ENCODE measurements at places on chromosomes 1 and 21.

DNA sequence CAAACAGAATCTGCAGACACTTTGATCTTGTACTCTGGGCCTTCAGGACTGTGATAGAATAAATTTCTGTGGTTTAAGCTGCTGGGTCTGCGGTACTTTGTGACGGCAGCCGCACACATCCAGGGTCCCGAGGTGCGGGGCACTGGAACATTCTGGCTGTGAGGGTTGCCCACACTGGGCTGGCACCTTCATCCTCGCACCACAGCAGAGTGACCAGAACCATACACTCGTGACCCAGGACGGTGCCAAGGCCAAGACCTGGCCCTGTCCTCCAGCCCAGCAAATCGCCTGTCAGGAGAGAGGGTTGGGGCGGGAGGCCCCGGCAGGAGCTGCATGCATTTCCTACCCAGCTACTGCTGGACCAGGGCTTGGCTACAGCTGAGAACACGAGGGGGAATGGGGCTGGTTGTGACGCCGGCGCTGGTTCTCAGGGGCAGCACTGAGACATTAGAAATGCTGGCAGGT is 2.6 kb upstream of the FTCD start:
- DNase-seq: peak; percentile 76

GRCh38 chr1:110800079-110800478 is 72.9 kb upstream of the CD53 start:
- DNase-seq: no peak

DNA sequence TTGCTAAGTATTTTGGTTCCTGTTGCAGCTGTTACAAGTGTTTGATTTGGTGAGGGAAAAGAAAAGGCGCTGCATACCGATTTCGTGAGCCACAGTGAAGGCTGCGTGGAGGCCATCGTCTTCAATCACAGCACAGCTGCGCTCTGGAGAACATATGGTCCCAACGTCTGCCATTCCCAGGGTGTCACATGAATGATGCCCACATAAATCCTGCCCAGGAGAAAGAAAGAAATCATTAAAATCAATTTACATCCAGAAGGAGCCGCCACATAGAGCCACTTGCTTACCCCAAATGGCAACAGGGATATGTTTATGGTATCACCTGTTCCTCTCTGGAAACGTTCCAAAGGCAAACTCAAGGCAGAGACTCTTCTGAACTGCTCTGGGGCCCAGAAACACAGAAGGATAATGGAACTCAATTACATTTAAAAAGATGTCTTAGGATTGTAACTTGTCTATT is 12.2 kb downstream of the ADAMTS5 start:
- no peak for DNase-seq

DNA sequence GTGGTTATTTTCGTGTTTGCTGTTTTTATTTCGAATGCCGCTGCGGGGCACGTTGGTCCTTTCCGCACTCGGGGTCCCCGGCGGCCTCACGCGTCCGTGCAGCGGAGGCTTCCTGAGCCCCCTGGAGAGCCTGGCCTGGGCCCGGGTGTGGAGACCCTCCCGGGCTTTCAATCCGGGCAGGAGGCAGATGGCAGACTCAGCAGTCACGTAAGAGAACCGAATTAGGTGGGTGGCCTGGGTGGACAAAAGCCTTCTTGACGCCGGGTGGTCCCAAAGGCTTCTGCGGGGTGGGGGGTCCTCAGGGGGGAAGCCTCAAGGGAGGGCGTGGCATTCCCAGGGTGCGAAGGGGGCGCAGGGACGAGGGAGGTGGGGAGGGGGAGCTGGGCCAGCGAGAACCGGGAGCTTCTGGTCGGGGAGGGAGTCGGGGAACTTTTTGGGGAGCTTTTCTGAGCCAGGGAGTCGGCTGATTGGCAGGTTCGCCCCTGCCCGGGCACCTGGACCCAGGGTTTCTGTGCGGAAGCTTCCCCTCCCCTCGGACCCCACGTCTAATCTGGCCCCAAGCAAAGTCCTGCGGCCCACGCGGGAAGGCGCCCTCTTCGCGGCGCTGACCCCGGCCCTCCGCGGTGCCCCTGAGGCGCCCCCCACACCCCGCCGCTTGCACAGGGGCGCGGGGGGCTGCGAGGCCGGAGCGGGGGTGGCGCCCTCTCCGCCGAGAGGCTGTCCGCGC is 1.3 kb upstream of the HES4 start:
- peak; percentile 84 for DNase-seq

DNA sequence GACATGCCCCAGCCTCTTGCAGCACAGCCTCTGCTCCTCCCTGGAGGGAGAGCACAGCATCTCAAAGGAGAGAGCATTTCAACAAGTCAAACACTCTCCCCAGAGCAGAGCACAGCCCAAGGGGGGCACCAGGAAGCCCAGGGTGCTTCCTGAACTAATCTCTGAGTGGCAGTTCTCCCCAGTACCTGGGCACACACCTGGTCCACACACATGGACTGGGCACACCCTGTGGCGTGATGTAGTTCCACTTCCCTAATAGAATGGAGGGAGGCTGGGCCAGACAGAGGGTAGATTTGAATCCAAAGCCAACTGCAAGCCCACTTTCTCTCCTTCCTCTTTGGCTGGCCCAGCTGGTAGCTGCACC is 55.5 kb downstream of the CD46 start:
- peak; percentile 72 for DNase-seq

DNA sequence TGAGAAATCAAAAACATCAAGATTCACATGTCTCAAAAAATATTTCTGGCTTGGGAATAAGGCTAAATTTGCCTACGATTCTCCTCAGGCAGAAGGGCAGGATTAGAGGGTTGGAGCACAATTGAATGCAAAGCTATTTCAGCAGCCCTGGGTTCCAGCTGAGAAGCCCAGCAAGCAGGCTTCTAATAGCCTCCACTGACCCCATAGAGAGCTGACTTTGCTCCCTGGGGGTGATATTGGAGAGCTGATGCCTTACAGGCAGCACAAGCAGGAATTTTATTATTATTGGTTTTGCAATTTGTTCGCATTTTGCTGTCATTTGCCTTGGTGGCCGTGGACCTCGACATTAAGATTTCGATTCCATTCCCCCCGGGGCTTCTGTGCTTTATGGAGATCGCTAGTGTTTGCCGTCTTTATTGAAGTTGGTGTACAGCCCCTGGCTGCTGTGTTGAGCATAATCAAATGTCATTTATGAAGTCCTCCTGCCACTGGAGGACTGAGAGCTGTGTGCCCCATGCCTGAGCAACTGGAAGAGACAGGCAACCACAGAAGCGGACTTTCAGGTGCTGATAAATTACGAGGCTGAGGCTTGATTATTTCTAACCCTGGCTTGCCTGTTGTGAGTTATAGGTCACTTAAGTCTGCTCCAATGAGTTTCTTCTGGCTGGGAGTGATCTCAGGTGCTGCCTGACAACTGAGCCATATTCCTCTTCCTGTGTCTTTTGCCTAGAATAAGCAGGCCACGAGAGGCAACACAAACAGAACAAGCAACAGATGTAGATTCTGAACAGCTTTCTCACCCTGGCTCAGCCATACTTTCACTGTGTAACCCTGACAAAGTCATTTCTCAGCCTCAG is 518.4 kb upstream of the CAMK1G start:
- DNase-seq: no peak

DNA sequence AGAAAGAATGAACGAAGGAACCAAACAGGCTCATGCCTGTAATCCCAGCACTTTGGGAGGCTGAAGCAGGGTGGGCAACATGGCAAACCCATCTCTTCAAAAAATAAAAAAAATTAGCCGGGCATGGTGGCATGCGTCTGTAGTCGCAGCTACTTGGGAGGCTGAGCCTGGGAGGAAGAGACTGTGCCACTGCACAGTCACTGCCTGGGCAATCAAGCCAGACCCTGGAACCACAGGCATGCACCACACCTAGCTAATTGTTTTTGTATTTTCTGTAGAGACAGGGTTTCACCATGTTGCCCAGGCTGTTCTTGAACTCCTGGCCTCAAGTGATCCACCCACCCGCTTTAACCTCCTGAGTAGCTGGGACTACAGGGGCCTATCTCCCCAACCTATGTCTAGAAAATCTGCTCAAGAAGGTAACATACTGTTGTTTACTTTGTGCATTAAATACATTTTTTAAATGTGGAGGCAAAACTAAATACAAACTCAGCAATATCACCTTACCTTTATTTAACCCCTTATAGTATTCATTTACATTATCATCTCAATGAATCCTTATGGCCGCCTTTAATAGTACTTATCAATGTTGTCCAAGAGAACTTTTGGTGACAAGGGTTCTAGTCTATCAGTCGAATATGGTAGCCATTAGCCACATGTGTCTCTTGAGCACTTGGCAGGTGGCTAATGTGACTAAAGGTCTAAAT is 2.7 kb downstream of the KHDC4 start:
- no peak for DNase-seq

Data from osteocyte (in vitro differentiated cells).